ENCODE measurements at places on chromosomes 2 and 18. TPM values are rescaled to one million over a fixed set of nuclear protein-coding genes. Genes with fewer than 3 reads are reported as not detected.

GRCh38 chr2:159168707-159169106 is 117.8 kb downstream of the WDSUB1 start:
- H3K36me3 ChIP-seq = peaks cover 40% of the 10 kb centered on the region
- no peaks in the 10 kb centered on the region for H3K27me3 ChIP-seq
- H3K4me3 ChIP-seq = no peak overlapping the region
- peak; percentile 29 for DNase-seq
- H3K27ac ChIP-seq = no peak overlapping the region

- H3K27me3 ChIP-seq = peaks cover 5% of the 10 kb centered on the region
- no peak within 1 kb of the TSS for H3K27ac ChIP-seq
- H3K4me3 ChIP-seq = peak within 1 kb of the TSS; percentile 56
- no peaks in the 10 kb centered on the region for H3K4me1 ChIP-seq
These were observed at the start of gene QPCT for GRCh38 chr2:37344453-37345361. TSS of gene QPCT (plus strand) at chr2:37344630. CDS start at chr2:37344732, 102 bp downstream.

DNA sequence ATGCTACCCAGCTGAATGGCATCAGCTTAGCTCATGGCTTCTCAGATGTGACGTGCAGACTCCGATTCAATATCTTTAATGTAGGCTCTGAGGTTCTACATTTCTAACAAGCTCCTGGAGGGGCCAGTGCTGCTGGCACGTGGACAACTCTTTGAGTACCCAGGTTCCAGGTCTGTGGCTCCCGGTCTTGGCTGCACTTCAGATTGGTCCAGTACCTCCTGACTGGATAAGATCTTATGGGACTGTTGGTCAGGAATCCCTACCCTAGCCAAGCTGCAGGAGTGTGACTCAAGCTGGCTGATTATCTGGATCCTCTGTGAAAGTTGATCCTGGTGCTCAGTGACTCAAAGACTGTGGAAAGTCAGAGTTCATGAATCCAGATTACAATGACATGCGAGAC is 222.1 kb downstream of the ANKRD30B start:
- H3K36me3 ChIP-seq = no peaks in the 10 kb centered on the region
- H3K4me1 ChIP-seq = no peaks in the 10 kb centered on the region
- DNase-seq = no peak
- H3K4me3 ChIP-seq = no peak overlapping the region
- H3K27ac ChIP-seq = no peak overlapping the region

GRCh38 chr18:59705145-59705544 is 7.9 kb upstream of the CCBE1 start:
- peak; percentile 53 for DNase-seq
- H3K27me3 ChIP-seq = no peaks in the 10 kb centered on the region
- peak overlapping the region; percentile 28 for H3K27ac ChIP-seq
- H3K4me1 ChIP-seq = peaks cover 13% of the 10 kb centered on the region

GRCh38 chr18:45174629-45175136 is 440.6 kb upstream of the SLC14A2 start:
- no peak for DNase-seq
- H3K27me3 ChIP-seq = peaks cover 2% of the 10 kb centered on the region
- no peak overlapping the region for H3K27ac ChIP-seq
- peaks cover 2% of the 10 kb centered on the region for H3K4me1 ChIP-seq
- H3K36me3 ChIP-seq = no peaks in the 10 kb centered on the region

DNA sequence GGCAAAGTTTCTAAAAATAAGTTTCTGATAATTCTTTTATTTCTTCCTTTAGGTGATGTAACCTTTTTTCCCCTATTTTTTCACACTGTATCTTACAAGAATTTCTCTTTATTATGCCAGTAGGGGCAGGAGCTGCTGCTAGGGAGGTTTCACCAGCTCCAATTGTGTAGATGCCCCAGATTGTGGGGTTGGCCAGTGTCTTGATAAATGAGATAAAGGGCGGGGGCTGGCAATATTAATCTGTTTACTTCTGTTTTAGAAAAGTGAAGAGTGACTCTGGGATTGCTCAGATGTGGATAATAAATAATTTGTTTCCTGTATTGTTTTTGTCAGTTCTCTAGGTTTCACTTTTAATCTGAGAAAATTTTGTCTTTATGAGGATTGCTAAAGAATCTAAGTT is 190.4 kb downstream of the MC4R start:
- H3K4me1 ChIP-seq = no peaks in the 10 kb centered on the region
- H3K36me3 ChIP-seq = no peaks in the 10 kb centered on the region
- DNase-seq = no peak
- H3K27me3 ChIP-seq = no peaks in the 10 kb centered on the region
- H3K27ac ChIP-seq = no peak overlapping the region

GRCh38 chr18:66440433-66440832 is 163.5 kb downstream of the CDH19 start:
- no peaks in the 10 kb centered on the region for H3K4me1 ChIP-seq
- H3K27ac ChIP-seq = no peak overlapping the region
- no peak overlapping the region for H3K4me3 ChIP-seq
- no peaks in the 10 kb centered on the region for H3K27me3 ChIP-seq
- no peak for DNase-seq

- no peaks in the 10 kb centered on the region for H3K27me3 ChIP-seq
- H3K36me3 ChIP-seq = no peaks in the 10 kb centered on the region
- no peak overlapping the region for H3K27ac ChIP-seq
- H3K4me1 ChIP-seq = no peaks in the 10 kb centered on the region
- no peak for DNase-seq
- H3K4me3 ChIP-seq = no peak overlapping the region
These were observed 19.4 kb downstream of the PPP1R1C start for GRCh38 chr2:182004945-182005520.

DNA sequence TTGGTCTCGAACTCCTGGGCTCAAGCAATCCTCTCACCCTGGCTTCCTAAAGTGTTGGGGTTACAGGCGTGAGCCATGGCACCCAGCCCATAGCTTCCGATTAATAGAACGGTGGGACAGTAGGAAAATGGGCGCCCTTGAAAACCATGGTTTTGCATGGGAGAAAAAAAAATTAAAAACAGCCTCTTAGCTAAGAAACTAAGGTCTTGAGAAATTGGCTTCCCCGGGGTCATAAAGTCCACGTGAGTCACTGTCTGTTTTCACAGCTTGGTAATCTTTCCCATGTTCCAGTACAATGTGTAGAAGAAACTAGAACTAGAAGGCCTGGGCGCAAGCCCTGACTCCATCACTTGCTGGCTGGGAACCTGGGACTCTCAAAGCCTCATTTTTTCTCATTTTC is 20.7 kb downstream of the B3GNT2 start:
- no peaks in the 10 kb centered on the region for H3K36me3 ChIP-seq
- H3K4me3 ChIP-seq = no peak overlapping the region
- H3K27ac ChIP-seq = no peak overlapping the region
- no peaks in the 10 kb centered on the region for H3K27me3 ChIP-seq

DNA sequence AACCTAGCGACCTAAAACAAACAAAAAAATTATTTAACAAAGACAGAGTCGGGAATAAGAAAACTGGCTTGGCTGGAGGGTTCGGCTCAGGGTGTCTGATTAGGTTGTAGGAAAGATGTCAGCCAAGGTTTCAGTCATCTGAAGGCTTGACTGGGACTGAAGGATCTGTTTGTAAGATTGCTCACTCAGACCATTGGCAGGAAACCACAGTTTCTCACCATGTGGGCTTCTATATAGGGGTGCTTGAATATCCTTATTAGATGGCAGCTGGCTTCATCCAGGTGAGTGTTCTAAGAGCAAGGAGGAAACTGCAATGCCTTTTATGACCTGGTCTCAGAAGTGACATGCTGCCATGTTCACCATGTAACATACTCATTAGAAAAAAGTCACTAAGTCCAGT is 999 bp upstream of the IL36B start:
- no peaks in the 10 kb centered on the region for H3K27me3 ChIP-seq
- H3K36me3 ChIP-seq = no peaks in the 10 kb centered on the region
- no peaks in the 10 kb centered on the region for H3K4me1 ChIP-seq

- no peak for DNase-seq
- H3K27me3 ChIP-seq = no peaks in the 10 kb centered on the region
These were observed at the start of gene PSMA8 for GRCh38 chr18:26133652-26134051. TSS of gene PSMA8 (plus strand) at chr18:26133869. CDS start at chr18:26133966, 97 bp downstream.

GRCh38 chr2:160494201-160494644 is 616 bp upstream of the RBMS1 start:
- no peaks in the 10 kb centered on the region for H3K27me3 ChIP-seq
- no peak for DNase-seq
- no peaks in the 10 kb centered on the region for H3K36me3 ChIP-seq
- H3K4me1 ChIP-seq = peaks cover 6% of the 10 kb centered on the region
- peak overlapping the region; percentile 100 for H3K27ac ChIP-seq

DNA sequence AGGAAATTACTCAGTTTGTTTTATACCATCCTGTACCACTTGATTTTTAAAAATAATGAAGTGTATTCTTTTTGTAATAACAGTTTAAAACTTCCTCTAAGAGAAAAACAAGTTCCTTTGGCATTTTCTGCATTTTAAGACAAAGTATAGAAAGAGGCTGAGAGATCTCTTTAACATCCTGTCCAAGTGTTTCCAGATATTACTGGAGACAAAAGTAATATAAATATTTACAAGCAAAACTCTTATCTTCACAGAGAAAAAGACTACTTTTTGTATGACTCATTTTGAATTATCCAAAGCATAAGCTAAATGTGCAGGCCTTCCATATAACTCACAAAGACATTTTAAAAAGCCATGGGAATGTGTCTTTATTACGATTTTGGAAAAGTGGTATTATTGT is 221.1 kb downstream of the RDH14 start:
- DNase-seq = peak; percentile 86
- no peaks in the 10 kb centered on the region for H3K36me3 ChIP-seq
- no peaks in the 10 kb centered on the region for H3K27me3 ChIP-seq
- H3K27ac ChIP-seq = no peak overlapping the region
- H3K4me3 ChIP-seq = no peak overlapping the region

- no peaks in the 10 kb centered on the region for H3K27me3 ChIP-seq
- peak; percentile 28 for DNase-seq
- H3K36me3 ChIP-seq = no peaks in the 10 kb centered on the region
- peak overlapping the region; percentile 91 for H3K4me3 ChIP-seq
- peak overlapping the region; percentile 91 for H3K27ac ChIP-seq
- H3K4me1 ChIP-seq = peaks cover 6% of the 10 kb centered on the region
These were observed 543 bp downstream of the HADHB start for GRCh38 chr2:26245231-26245732.

DNA sequence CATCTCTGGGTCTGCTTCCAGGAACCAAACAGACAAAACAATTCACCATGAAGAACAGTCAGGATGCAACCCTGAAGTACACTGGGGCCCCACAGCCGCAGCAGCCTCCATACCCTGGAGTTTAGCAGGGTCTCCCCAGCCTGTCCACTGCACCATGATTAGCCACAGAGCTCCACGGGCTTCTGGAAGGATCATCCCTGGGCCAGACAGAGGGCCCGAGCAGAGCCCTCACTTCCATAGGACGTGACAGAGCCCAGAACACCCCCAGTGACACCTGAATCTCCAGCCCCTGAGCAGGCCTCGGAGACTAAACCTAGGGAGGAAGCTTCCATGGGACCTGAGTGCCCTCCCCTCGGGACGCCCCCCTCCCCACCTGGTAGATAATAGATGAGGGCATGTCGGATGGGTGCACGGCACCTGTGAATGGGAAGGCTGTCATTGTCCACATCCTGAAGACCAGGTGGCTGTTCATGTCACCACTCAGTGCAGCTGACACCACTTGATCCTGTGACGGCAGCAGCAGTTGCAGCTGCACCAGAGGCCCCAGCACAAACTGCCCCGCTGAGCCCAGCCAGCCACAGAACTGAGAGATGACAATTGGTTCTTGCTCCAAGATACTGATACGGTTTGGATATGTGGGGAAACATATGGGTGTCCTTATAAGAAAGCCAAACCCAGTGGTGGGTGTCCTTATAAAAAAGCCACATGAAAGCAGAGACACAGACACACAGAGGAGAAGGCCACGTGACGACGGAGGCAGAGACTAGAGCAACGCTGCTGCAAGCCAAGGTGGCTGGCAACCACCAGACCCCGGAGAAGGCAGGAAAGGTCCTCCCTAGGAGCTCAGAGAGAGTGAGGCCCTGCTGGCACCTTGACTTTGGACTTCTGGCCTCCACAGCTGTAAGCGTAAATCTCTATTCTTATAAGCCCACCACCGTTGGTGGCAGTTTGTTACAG is 23.2 kb downstream of the KIF1A start:
- no peaks in the 10 kb centered on the region for H3K4me1 ChIP-seq
- DNase-seq = no peak
- no peaks in the 10 kb centered on the region for H3K36me3 ChIP-seq
- peaks cover 66% of the 10 kb centered on the region for H3K27me3 ChIP-seq
- no peak overlapping the region for H3K4me3 ChIP-seq

DNA sequence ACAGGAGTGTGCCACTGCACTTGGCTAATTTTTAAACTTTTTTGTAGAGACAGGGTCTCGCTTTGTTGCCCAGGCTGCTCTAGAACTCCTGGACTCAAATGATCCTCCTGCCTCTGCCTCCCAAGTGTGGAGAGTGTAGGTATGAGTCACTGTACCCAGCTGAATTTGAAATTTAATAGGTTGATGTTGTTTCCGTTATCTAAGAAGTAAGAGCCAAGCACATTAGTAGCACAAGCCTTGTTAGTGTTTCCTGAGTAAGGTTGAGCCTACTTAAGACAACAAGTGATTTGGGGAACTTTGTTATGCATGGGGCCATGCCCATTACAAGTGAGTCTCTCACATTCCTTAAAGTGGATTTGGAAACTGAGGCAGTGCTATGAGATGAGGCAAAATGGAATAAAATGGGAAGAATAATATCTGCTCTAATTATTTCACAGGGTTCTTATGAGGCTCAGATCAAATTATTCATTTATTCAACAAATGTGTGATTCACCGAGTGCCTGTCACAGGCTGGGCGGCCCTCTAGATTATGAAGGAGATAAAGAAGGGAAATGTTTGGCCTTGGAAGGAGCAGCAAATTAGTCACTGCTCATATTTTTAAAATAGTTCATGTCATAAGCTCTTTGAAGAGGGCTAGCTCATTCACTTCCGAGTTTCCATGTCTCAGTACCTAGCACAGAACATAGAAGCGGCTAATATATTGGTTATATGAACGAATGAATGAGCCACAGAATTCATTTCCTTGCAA is 217.2 kb downstream of the LDLRAD4 start:
- H3K4me1 ChIP-seq = no peaks in the 10 kb centered on the region
- no peak overlapping the region for H3K4me3 ChIP-seq
- no peaks in the 10 kb centered on the region for H3K27me3 ChIP-seq
- DNase-seq = no peak

GRCh38 chr2:139296672-139297209 is 516.6 kb upstream of the NXPH2 start:
- H3K27me3 ChIP-seq = no peaks in the 10 kb centered on the region
- H3K36me3 ChIP-seq = no peaks in the 10 kb centered on the region
- no peaks in the 10 kb centered on the region for H3K4me1 ChIP-seq
- no peak overlapping the region for H3K4me3 ChIP-seq
- no peak for DNase-seq

- DNase-seq = peak; percentile 66
- no peaks in the 10 kb centered on the region for H3K27me3 ChIP-seq
- no peaks in the 10 kb centered on the region for H3K36me3 ChIP-seq
- peak overlapping the region; percentile 92 for H3K4me3 ChIP-seq
- H3K27ac ChIP-seq = peak overlapping the region; percentile 74
- H3K4me1 ChIP-seq = peaks cover 8% of the 10 kb centered on the region
These were observed 126.0 kb downstream of the OSBPL1A start for GRCh38 chr18:24271381-24272228.

SGPP2 gene
- not detected for polyA plus RNA-seq

GKN1 gene
- polyA plus RNA-seq = not detected

TSPYL6 gene
- not detected for polyA plus RNA-seq

MTX2 gene
- polyA plus RNA-seq = 31.7 TPM

DNAH6 gene
- polyA plus RNA-seq = 0.09 TPM

UGT1A10 gene
- polyA plus RNA-seq = not detected

TEX261 gene
- polyA plus RNA-seq = 64.7 TPM

MALL gene
- polyA plus RNA-seq = 1.2 TPM

GPR35 gene
- polyA plus RNA-seq = 0.42 TPM

MEIS1 gene
- 51.8 TPM for polyA plus RNA-seq

IL18R1 gene
- polyA plus RNA-seq = 0.14 TPM

GPR75 gene
- 2.1 TPM for polyA plus RNA-seq

ANKRD29 gene
- 0.07 TPM for polyA plus RNA-seq

SMAD7 gene
- 17.9 TPM for polyA plus RNA-seq

SELENOI gene
- polyA plus RNA-seq = 5.1 TPM

Measured in IMR-90 (cell line).